ENCODE measurements at places on chromosomes 12 and 14.
A peak's percentile ranks its signal among the peaks of the same experiment; 100 is the strongest.

GRCh38 chr12:512933-513332 is 53.2 kb downstream of the B4GALNT3 start:
- DNase-seq: no peak

DNA sequence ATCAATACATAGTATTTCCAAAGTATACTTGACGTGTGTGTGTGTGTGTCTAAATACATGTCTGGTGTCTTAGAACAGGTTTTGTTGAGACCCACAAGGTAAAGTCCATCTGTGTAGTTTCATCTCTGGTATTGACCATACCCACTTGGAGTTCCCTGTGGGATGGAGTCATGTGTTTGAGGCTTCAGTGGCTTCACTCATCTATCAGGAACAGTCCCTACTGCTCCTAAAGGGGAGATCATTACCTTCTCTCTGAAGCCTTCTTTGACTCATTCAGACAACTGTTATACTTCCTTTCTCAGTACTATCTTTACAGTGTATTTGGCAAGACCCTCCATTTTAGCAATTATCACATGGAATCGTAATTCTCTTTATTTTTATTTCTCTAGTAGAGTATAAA is 14.2 kb downstream of the RAB21 start:
- DNase-seq: no peak

DNA sequence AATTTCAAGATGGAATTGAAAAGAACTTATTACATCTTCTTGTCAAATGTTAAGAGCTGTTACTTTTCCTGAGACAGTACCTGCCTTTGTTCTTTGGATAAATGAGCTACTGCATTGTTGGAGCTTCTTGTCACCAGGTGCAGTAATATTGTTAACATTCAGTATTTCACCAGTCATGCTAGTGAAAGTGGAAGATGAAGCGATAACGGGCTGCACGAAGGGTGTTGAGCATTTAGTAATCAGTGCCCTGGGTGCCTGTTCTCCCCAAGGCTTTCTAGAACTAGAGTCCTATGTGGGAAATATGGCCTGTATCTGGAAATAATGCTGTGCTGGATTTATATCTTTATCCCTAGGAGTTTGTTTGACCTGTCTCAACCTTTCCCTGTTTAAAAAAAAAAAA is 83.2 kb downstream of the PPP2R5C start:
- no peak for DNase-seq

GRCh38 chr14:50979941-50980850 is 35.9 kb upstream of the PYGL start:
- DNase-seq: no peak

GRCh38 chr12:69563166-69563762 is 22.0 kb upstream of the CCT2 start:
- DNase-seq: no peak

DNA sequence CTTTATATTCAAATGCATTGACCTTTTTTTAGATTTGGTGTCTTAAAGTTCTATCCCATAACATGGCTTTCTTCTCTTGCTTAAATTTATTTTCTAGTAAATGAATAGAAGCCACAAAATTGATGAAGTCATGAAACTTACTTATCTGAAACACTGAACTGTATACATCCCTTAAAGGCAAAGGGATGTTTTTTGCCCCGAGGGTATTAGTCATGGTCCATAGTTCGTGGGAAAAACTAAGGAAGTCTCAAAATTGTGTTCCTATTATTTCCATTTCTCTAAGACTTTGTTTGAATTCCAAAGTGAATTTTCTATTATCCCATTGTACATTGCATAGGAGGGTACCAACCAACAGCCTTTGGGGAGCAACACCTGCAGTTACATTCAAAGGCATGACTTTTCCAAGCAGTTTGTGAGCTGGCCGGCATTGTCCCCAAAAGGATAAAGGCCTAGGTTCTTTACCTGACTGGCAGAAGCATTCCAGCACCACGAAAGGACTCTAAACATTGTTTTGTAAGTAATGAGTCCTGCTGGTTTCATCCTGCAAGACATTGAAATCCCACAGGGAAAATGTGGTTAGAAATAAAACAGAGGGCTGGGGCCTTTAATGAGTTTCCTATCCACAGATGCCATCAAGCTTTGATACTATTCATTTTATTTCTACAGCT is 473.5 kb downstream of the PRKD1 start:
- DNase-seq: no peak

DNA sequence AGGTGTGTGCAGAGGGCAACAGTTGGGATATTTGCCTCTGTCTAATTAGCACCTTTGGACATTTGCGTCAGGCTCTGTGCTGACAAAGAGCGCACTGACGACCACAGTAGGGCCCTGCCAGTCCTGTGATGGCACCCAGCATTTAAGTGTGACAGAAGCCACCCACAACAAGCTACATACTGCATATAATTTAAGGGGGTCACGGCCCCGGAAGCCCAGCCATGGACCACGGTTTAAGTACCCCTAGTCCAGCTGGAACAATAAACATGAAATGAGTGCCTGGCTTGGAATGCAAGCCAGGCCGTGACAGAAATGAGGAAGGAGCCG is 16.8 kb upstream of the DYNC1H1 start:
- no peak for DNase-seq

DNA sequence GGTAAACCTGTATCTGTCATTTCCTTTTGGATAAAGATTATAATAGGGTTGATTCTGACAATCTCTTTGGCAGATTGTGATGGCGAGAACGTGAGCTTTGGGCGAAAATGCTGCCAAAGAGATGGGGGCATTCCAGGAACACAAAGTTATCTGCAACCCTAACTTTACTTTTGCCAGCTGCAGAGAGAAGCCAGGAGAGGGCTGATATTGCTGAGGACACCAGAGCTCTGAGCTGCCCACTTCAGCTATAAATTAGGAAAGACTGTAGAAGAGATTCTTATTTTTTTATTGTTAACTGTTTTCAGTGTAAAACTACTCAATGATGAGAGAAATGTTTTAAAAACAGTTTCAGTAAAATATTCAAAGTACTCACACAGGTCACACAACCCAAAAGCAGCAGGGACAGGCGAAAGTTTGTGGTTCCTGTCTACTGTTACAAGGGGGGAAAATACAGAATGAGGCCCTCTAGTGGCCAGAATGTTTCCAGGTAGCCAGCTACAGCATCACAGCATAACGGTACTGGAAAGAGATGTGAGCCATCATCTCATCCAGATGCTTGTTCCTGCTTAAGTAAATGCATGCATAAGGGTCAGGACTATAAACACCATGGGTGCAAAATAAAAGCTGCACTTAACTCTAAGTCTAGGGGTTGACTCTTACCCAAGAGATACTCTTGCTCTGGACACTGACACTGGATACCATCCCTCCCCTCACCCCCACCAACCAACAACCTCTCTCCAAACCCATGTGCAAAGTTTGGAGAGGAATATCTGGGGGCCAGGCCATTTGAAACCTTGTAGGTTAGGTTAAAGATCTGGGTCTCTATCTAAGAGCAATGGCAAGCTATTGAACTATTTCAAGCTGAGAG is 498.4 kb downstream of the RMST start:
- peak; percentile 35 for DNase-seq

DNA sequence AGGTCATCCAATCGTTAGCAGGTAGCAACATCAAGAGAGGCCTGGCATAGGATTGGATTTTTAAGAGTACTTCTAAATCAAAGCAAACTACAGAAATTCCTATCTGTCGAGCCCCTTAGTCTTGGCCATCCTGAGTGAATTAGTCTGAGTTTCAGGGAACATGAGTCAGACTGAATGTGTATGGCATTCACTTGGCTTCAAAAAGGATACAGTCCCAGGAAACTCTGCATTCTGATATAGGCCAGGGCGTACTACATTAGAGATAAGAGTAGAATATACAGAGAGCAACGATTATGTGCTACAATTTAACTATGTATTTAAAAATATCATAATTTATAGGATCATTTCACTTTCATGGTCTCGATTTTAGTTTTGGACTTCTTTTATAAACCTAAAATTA is 242.2 kb downstream of the SOX5 start:
- DNase-seq: no peak

GRCh38 chr14:61160798-61161197 is 120.3 kb downstream of the TMEM30B start:
- no peak for DNase-seq

- DNase-seq: no peak
These were observed 75.2 kb downstream of the PLEKHG3 start for GRCh38 chr14:64779472-64779871.

DNA sequence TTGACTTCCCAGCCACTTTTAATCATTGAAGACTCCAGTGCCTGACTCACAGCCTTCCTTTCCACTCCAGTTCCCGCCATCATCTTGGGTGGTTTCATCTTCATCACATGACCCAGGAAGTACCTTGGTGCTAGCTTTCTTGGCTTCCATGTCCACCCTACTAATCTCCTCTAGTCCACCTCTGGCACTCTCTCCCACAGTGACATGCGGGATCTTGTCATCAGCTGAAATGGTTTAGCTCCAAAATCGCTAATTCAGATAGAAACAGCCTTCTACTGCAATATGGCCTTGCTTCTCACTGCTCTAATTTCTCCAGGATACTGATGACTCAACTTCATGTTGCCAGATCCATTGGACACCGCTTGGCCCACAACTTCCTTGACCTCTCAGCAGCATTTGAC is 24.5 kb downstream of the WDR20 start:
- no peak for DNase-seq
